Stimulated activated CD8-positive, alpha-beta memory T cell treated with anti-CD3 and anti-CD28 coated beads, Interleukin-4, amount 100 ng/mL, for 48 hours (primary cell): ENCODE measurements at places on chromosomes 13 and 19.

GRCh38 chr13:104422668-104423067, 1356.5 kb upstream of the SLC10A2 start:
- DNase-seq, result no peak

- no peak for DNase-seq
These were observed 33.4 kb upstream of the FRY start for GRCh38 chr13:31998131-31998530.

DNA sequence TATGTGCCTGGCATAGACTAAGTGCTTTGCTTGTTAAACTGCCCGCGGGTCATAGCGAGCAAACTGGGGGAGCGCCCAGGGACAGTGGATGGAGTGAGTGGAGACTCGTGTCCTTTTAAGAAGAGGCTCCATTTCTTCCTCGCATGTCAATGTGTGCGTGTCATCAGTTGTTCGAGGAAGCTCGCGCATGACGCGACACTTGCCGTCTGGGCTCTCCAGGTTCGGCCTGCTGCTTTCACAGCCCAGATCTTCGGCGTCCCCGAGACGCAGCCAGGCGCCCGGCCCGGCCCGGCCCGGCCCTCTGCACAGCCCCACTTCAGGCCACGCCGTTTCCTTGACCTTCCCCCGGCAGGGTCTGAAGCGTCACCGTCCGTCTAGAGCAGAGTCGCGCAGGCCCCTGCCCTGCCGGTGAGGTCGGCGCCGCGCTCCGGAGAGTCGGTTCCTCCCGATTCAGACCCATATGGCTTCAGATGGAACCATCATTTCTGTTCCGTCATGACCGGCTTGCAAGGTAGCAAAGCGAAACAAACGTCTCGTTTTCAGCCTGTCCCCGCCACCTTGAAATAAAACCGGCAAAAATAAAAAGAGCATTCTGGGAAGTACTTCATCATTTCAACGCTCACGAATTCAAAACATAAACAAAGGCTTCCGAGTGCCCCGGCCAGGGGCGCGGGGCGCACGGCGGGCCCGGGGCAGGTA, 599 bp upstream of the ARHGEF7 start:
- DNase-seq, result no peak

DNA sequence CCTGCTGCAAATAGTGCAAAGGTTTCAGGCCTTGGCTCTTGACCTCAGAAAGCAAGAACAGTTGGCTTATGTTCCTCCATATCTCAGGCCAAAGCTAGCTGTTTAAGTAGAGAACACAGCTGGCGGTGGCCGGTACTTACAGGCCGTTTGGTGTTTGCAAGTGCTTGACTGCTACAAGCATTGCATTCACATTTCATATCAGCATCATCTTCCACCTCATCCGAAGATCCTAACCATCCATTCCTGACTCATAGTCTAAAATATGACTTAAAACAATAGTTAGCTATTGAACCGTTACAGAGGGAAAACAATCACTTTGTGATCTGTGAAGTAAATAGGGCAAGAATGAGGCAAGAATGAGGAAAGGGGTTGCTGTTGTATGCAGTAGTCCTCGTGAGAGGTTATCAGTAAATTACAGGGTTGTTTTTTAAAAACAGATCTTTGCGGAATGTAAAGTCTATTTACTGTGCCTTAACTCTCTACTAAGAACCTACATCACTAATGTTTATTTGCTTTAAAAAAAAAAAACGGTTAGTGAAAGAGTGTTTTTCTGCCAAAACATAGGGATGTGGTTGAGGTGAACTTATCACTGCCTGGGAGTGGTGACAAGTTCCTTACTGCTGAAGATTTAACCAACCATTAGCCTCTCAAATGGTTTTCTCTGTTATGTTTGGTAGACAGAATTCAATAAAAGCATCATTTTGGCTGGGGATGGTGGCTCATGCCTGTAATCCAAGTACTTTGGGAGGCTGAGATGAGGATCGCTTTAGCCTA, 21.6 kb upstream of the WDR88 start:
- DNase-seq, result no peak
